LHCN-M2 (cell line): ENCODE measurements at places on chromosomes 6 and 20.

DNA sequence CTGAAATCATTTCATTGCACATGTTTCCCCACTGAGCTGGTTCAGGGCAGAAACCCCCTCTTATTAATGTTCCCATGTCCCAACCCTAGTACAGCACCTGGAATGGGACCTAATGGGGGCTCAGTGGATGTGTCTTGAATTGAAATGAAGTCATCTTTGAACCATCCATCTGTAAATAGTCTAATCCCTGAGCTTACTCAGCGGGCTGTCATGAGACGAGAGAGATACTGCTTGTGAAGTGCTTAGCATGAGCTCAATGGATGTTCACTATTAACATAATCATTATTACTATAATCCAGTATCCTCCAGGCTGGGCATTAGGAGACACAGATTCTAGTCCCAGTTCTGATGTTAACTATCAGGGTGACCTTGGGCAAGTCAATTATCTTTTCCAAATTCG, 106.6 kb upstream of the LRFN2 start:
- no peak for DNase-seq

DNA sequence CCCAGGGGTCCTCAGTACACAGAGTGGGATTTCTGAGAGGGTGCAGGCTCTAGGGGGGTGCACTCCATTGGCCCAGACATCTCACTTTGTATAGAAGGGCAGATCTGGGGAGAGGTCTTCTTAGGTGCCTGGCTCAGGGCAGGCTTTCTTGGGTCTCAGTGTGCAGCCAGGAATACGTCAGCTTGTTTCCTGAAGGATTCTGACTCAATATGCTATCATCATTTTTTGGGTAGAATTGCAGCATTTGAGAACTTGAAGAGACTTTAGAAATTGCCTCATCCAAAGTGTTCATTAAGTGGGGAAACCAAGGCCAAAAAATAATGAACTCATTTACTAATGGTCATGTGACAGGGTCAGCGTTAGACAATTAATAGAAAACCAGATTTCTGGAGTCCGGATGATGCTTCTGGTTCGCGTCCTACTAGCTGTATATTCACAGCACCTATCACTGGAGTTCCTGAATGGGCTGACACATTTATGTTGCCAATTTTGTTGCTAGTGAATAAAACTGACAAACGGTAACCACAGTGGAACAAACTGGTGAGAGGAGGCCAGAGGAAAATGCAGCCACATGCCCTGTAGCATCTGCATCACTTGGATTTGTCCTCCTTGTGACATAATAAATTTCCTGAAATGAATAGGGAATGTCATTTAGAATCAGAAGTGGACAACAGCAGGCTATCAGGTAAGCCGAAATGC, 238.9 kb downstream of the TBC1D7 start:
- DNase-seq = peak; percentile 37

- DNase-seq = peak; percentile 35
Measured at GRCh38 chr6:100260584-100260983, 204.1 kb downstream of the SIM1 start.

DNA sequence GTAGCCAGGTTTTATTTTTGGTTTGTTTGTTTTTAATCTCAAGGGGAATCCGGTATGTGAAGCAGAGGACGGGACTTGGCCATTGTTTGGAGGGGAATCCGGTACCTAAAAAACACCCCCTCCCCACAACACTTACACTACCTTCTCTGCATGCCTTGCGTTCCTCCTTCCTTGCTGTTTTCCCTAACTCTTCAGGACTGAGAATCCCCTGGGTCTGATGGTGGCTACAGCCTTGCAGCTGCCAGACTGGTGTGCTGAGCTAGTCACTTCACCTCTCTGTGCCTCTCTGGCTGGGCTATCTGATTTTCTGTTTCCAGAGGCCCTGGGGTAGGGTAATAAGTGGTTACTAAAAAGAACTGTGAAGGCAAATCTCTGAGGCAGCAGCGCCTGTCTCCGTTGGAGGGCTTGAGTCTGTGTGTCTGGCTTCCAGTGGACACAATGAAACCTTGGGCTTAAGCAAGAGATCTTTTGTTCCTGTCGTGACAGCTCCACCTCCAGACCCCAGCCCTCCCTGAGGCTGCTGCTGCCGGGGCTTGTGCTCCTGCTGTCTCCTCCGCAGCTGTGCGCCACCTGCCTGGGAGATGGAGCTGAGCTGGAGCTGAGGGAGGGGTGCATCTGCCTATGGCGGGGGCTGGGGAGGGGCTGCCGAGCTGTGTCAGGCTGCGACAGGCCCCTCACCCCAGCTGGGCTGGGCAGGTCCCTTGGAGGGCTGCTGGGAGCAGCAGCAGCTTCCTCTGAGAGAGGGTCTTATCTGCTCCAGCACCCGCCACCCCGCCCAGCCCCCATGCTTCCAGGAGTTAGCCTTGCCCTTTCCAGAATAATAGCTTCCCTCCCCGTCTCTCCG, 65.8 kb upstream of the CCDC167 start:
- no peak for DNase-seq

- no peak for DNase-seq
Measured at GRCh38 chr6:25553502-25553901, 98.5 kb upstream of the SCGN start.
